Activated CD4-positive, CD25-positive, alpha-beta regulatory T cell (primary cell): ENCODE measurements at places on chromosomes 1 and 21.
A peak's percentile ranks its signal among the peaks of the same experiment; 100 is the strongest.

GRCh38 chr1:185768371-185768770 lies 34.2 kb downstream of the HMCN1 start:
- DNase-seq, result no peak

DNA sequence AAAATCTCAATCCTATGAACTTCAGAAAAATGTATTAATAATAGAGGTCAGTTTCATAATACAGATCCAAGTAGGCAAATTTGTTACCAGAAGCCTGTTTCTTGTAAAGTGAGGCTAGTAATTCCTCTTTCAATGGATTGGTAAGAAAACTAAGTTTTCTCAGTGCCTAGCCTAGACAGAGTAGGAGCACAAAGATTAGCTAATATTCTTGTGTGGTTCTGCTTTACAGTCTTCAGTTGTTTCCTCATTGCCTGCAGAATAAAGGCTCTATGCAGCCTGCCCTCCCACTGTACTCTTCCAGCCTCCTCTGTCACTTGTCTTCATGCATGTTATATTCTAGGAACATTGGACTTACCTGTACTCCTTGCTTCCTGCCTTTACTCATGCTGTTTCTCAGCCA lies 2.4 kb upstream of the PPP1R15B start:
- DNase-seq, result no peak

GRCh38 chr1:117826540-117827078 lies 102.8 kb downstream of the GDAP2 start:
- no peak for DNase-seq

DNA sequence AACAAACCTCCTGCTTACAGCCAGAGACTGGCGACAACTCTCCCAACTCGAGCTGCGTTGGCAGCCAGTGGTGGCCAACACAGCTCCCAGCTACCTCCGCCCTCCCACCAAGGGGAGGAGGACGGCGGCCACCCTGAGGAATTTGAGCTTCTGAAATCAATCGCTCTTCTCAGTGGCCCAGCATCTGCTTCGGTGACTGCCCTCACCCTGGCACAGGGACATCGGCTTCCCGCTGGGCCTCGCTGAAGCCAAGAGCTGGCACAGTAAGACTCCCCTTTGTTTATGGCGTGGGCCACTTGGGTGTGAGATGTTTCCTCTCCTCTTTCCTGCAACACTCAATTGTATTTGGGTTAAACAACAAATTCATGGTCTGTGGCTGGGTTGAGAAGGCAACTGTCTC lies 136.2 kb downstream of the ZBTB18 start:
- DNase-seq, result no peak

DNA sequence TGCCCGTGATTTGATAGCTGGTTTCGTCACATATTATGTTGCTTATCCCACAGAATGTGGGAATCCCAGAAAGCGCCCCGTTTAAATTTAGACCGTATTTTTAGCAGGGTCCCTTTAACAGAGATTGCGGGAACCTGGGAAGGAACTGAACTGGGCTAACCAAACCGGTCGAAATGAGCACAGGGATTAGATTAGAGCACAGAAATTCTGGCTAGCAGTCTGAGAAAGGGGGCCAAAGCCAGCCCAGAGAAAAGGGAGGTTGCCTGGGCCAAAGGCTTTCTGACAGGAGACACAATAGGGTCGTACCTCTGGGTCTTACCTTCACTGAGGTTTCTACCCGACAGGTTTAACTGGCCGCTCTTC lies 327 bp downstream of the LRRC40 start:
- no peak for DNase-seq

DNA sequence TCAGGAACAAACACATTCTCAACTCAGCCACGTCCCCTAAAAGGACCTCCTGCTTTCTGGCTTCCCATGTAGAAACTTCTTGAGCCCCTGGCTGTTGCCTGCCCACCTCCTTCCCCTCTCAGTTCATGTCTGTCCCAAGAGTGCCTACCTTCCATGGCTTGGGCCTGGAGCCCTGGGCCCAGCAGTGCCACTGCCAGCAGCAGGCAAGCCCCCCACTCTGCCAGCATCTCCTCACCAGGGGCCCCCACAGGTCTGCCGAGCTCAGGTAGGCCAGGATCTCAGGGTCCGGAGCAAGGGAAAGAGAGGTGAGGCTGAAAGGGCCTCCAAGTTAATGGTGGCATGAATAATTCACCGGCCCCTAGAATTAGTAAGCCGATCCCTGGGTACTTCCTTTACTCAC lies at the start of gene CDCP2:
TSS of gene CDCP2 (minus strand) at position 305 of the 400 bp plus-strand sequence. CDS start at position 227, 78 bp downstream.
- DNase-seq, result no peak

DNA sequence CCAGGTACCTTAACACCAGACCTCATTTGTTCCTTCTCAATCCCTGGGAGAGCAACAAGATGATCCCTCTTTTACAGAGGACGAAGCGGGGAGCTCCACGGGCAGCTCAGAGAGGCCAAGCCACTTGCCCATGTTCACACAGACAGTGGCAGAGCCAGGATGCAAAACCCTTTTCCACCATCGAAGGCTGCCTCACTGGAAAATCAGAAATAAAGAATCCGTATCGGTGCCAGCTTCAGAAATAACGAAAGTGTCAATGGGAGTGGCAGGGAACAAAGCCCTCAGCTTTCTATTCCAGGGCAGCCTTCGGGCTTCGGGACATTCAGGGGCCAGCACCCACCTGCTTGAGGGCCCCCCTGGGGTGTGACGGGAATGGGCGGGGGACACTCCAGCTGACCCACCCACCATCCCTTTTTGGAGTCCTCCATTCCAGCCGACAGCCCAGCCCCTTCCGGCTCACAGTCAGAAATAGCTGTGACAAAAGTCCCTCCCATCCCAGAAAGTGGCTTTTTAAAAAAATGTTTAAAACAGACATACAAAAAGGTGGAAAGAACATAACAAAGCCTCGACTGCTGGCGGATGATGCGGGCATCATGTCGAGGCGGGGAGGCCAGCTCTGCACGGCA lies 6.0 kb downstream of the IFFO2 start:
- no peak for DNase-seq

DNA sequence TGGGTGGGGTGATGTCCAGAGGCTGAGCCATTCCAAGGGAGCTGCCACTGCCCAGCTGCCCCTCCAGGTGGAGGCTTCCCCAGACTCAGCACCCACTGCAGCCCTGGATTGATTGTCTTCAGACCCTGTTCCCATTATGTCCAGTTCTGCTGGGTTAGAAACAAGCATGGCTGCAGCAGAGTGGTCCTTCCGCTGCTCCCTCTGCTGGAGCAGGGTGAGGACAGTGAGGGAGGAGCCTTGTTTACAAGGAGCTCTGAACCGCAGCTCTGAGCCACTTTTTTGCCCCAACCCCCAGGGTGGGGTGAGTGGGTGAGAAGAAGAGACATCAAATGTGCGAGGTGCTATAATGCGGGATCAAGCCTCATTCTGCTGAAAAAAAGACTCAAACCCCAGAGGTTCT lies 2.3 kb downstream of the TNNT2 start:
- no peak for DNase-seq

DNA sequence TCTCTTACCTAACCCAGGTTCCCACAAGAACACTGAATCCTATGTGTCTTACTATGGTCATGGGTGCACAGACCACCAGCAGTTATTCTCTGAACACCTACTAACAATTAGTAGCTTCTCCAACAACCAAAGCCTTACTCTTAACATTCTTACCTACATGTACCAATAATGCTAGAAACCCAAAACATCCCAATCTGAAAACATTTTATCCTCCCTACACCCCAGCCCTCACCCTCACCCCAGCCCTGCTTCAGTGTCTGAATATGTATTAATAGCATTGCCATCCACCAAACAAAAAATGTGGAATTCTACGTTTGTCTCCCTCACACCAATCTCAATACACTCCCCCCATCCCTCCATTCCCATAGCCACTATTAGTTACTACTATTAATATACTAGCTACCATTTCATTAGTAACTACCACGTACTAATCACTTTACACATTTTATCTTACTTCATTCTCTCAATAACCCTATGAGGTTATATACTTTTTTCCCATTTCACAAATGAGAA lies 2.6 kb downstream of the TRIM33 start:
- no peak for DNase-seq

GRCh38 chr1:3125078-3125477 lies 56.1 kb downstream of the PRDM16 start:
- no peak for DNase-seq

- DNase-seq, result no peak
These were observed 71.0 kb upstream of the GNG4 start for GRCh38 chr1:235720544-235720943.

GRCh38 chr1:60891281-60891680 lies 191.1 kb upstream of the NFIA start:
- DNase-seq, result no peak

DNA sequence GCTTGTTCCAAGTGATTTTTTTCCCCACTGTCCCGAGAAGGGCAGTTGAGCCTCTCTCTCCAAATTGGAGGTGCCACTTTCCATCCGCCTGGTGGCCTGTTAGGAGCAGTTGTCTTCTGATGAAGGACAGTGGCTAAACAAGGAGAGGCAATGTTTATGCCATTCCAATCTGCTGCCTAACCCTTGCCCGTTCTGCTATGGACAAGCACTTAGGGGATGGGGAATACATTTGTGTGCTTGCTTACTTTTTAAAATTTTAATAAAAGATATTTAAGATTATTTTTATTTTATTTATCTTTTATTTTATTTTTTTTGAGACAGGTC lies 12.0 kb downstream of the COQ8A start:
- DNase-seq, result no peak

DNA sequence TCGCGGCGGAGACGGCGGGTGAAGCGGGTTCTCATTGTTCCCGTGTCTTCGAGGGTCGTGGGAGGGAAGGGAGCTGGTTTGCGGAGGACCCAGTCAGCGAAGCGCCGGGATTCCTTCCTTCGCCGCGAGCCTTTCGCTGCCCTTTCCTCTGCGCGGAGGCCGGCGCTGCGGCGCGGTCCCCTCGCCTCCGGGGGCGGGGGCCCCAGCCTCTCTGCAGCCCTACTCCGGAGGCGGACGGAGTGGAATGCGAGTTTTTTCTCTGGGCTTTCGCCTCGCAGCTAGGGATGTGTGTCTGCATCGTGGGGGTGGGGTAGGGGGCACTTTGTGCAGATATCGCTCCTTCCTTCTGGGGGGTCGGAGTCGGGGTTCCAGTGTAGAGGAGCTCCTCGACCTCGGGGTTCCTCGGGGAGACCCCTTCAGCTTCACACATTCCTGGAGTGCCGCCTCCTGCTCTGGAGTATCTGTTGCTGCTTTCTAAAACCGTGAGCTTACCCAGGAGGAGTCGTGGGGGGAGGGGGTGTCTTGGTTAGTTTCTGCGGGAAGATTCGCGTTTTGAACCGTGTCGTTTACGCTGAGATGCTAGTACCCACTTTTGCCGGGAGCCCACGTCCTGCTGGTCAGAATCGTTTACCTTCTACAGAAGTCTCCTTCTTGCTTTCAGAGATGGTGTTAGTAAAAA lies 595 bp downstream of the RNF2 start:
- DNase-seq, result peak; percentile 14

GRCh38 chr1:243842978-243843511 lies 7.0 kb downstream of the AKT3 start:
- no peak for DNase-seq

- DNase-seq, result no peak
These were observed 837.9 kb upstream of the CXADR start for GRCh38 chr21:16674949-16675348.

DNA sequence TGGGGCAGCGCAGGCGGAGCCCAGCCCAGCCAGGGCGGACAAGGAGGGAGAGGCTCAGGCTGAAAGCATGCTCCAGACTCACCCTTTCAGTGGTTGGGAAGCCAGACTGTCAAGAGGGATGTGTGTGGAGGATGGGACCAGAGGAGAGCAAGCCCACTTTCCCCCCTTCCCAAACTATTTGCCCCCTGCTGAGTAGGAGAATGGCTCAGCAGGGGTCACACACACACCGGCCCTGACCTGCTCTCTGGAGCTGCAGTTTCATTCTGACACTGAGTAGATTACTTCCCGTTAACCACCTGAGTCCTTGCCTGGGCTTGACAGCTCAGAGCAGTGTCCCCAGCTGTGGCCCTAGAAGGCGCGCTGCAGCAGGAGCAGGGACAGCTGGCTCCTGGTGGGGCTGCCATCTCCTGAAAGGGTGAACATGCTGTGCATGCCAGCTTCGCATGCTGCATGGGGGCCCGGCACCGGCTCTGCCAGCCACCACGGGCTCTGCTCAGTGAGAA lies 51.6 kb upstream of the CNTN2 start:
- no peak for DNase-seq

GRCh38 chr1:18170444-18170843 lies 62.8 kb downstream of the IGSF21 start:
- no peak for DNase-seq

GRCh38 chr1:112393631-112393974 lies 2.4 kb upstream of the CTTNBP2NL start:
- no peak for DNase-seq

DNA sequence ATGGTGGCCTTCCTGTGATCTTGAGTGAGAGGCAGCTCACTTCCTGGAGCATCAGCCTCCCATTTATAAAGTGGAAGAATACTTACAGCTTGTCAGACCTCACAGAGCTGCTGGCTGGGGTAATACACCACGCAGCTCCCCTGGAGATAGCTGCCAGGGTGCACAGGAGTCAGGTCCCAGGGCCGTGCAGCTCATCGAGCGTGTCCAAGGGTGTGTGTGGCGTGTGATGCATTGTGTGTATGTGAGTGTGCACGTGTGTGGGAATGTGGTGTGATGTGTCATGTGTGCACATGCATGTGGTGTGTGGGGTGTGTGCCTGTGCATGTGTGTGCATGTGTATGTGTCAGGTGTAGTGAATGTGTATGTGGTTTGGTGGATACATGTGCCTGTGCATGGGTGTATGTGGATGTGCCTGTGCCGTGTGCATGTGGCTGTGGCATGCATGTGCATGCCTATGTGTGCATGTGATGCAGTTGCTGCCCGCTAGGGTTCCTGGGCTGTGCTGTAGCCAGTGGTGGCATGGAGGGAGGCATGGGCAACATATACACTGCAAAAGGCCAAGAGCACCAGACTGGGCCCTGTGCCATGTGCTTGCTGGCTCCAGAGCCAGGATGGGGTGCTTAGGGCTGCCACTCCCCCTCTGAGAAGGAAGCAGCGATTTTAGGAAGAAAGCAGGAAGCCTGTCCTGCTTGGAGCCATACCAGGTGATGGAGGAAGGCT lies 24.6 kb downstream of the WNT3A start:
- no peak for DNase-seq

DNA sequence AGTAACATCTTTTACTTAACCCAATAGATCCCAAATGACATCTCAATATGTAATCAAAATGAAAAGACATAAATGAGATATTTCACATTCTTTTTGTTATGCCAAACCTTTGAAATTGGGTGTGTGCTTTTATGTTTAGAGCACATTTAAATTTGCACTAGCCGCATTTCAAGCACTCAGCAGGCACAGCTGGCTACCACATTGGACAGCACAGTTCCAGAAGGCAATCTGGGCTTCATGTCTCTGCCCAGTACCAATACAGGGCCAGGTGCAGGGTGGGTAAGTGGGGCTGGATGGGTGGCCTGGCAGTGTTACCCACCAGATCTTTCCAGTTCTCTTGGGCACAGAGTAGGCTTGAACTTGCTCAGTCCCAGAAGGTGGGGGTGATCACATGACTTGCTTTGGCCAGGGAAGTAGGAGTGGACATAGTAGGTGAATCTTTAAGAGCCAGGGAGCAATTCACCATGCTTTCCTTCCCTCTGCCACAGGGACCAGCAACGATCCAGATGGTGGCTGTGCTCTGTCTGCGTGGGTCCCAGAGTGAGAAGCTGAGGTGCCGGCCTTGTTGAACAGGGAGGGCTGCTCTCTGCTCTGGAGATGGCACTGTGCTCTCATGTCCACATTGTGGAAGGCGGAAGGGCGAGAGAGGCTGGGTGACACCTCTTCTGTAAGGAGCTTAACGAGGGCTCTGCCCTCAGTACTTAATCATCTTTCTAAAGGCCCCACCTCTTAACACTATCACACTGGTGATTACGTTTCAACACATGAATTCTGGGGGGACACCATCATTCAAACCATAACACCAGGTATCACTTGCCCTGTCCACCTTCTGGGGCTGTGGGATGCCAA lies 261.4 kb downstream of the GRIK3 start:
- no peak for DNase-seq
